ENCODE measurements at places on chromosomes 7 and 10.

DNA sequence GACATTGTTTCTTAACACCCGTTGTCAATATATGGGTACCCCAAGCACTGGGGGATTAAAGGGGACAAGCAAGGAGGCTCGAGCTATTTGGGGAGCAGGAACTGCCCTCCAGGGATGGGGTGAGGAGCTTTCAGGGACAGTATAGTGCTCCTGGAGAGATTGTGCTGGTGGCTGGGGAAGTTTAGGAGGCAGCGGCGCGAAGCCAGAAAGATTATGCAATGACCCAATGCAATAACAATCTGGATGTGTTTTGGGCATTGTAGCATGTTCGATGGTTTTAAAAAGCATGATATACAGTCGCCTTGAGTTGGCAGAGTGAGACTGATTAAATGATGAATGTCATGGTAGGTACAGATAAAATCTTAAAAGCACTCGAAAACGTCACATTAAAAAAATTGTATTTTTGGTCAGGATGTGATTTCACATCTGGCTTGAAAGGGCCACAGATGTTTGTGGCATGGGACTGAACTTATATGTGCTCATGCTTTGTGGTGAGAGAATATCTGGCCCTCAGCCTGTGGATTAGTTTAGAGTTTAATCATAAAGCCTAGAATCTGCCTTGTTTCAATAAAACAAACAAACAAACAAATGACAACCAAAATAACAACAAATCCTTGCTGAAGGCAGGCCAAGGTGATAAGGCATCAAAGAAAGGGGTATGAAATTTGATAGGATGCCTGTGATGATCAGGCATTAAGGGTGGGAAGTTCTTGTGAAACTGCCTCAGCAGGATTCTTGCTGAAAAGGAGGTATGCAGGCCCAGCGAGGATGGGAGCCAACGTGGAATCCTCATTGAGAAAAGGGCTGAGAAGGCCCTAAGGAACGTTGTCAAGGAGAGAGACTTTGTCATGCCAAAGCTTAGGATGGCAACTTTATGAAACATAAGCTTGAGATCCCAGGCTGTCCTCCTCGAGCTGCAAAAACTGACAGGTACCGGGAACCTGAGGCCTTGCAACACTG is 417.1 kb upstream of the KLF6 start:
- no peak for DNase-seq

DNA sequence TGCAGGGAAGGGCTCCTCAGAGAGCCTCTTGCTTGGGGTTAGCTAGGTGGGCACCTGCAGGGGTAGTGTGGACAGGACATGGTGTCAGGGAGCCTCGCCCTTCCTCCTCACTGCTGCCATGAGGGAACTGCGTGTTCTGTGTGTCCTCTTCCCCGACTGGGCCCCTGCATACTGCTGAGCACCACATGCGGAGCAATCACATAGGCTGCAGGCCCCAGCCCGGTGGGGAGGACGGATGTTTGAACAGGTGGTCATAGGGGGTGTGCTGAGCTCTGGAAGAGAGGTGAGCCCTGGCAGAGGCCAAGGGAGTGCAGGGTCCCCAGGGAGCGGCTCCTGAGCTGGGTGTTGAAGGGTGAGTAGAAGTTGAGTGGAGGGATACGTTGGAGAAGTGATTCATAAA is 48.3 kb upstream of the ZMIZ2 start:
- no peak for DNase-seq

GRCh38 chr10:16583382-16583781 is 61.7 kb upstream of the C1QL3 start:
- no peak for DNase-seq

- DNase-seq: no peak
Observed at GRCh38 chr7:126768836-126769235, 483.9 kb downstream of the GRM8 start.

DNA sequence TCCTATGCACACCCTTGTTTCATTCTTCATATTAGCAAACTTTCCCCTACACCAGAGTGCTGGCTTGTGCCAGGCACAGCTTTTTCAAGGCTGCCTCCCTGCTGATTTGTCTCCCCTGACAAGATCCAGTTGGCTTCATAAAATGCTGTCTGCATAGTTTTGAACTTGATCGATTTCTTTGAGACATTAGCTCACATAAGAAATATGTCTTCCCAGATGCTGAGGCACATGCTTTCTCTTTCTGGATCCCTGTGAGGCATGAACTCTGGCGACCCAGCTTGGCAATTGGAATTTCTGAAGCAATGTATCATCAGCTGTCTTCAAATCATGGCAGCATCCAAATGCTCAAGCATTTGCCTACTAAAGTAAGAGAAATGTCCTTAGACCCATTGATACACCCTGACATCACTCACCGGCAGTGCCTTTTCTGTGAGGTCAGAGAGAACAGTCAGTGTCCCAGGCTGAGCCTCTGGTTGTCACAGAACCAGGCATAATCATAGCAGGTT is 616.4 kb upstream of the GHITM start:
- no peak for DNase-seq

- no peak for DNase-seq
Observed at GRCh38 chr7:141417506-141417905, 133.7 kb upstream of the AGK start.

GRCh38 chr7:100655908-100656674 is at the start of gene ACTL6B:
Gene ACTL6B (minus strand): TSS chr7:100656448. CDS start chr7:100656354, 94 bp downstream.
- DNase-seq: peak; percentile 56

DNA sequence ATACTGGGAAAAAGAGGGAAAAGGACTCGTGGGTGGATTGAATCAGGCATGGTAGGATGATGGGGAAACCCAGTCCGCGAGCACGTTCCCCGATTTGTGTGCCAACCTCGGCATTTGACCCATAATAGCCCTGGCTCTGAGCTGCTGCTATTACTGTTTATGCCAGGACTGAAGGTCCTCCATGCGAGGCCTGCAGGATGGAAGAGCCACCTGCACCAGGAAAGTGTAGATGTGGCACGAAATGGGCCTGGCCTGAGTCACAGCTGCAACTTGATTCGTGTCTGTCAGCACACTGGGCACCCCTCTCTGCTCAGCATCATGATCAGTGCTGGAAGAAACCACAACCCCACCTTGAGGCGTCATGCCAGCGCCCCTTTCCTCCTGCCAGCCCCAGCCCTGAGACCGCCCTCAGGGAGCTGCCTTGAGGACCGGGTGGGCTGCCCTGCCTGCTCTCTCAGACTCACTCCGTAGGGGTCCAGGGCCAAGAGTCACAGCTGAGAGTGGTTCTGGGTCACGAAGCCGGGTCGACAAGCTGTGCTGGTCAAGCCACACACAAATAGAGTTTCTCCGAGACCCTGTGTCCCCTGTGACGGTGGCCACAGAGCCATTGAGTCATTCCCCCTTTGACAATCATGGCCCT is 74.4 kb downstream of the CHST15 start:
- no peak for DNase-seq

DNA sequence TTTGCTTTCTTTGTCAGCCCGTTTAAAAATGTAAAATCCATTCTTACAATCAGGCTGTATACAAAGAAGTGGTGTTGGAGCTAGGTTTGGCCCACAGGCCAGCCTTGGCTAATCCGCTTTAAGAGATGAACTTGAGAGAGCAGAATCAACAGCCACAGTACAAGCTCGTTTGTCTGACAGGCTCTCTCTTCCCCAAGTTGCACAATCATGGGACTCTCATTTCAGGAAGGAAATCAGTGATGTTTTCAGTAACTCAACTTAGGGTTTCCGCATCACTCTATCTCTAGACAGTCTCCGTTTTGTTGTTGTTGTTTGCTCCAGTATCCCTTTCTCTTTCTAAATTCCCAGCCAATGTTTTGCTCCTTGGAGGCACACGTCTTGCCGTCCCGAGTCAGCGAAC is 582.0 kb upstream of the MKI67 start:
- DNase-seq: no peak

- peak; percentile 47 for DNase-seq
Observed at GRCh38 chr10:17028798-17029197, 100.8 kb downstream of the CUBN start.

DNA sequence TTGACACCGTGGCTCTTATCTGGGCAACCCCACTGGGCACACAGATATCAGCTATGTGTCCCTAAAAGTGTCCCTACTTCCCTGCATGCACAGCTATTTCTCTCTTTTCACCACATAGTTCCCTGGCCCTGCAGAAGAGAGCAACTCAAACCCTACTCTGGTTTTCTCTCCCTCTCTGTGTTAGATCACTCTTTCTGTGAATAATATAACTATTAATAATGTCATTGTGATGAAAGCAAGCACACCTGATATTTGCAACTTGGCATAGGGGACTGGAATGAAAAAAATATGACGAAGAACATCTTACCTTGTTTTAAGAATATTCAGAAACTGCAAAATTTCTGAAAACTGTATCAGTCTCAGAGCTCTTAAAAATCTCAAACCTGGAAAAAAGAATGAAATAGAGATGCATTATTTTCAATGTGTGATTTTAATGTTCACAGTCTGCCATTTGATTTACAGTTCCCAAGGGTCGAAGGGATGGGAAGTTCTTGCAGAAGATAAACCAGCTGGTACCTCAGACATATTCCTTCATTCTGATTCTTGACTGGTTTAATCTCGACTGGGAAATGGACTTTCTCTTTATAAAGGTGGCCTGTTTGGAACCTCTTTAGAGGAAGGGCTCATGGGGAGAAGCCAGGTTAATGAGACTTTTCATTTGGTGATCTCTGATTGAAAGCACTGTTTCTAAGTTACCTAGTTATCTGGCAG is 516.8 kb downstream of the KCNMA1 start:
- no peak for DNase-seq

DNA sequence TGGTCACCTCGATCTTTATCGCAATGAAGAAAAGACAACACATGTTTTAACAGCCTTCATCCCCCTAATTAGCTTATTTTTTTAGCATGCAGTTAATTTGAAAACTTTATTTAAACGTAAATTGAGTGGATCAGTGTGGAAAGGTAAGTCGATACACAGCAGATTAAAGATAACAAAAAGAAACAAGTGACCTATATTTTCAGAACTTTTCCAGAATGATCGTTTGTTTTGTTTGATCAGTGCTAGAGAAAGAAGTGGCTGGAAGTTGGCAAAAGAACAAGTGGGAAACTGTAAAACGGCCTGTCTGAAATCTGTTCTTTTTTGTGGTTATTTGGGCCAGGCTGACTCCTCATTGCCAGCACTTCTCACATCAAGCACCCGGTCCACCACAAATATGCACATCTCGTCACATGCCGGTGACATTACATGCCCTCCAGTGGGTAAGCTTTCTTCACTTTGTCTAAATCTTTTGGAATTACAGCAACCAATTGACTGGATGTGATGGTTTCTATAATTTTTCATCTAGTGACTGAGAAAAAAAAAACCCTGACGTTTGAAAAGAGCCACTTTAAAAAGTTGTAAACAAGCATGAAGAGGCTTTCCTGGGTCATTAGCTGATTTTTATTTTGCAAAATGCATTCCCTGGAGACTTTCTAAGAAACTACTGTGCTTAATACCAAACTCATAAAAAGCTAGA is 33.2 kb downstream of the C7orf33 start:
- peak; percentile 75 for DNase-seq

DNA sequence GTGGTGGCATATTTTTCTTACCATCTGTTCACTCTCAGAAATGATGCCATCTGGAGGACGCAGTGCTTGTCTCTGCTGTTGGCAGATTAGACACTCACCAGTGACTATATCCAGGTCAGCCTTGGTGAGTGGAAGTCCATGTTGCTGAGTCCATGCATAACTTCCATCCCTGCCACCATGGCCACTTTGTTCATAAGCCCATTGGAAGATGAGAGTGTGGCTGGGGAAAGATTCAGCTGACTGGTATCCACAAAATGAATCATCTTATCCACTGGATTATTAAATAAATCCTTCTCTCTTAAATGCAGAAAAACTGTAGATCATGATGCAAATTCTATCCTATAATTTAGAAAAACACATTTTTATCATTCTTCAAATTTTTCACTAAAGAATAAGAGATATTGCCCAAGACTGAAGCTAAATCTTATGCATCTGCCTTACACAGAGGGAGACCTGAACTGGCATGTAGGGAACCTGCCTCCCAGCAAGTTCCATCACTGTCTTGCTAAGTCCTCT is 726.9 kb downstream of the TNS3 start:
- DNase-seq: no peak

DNA sequence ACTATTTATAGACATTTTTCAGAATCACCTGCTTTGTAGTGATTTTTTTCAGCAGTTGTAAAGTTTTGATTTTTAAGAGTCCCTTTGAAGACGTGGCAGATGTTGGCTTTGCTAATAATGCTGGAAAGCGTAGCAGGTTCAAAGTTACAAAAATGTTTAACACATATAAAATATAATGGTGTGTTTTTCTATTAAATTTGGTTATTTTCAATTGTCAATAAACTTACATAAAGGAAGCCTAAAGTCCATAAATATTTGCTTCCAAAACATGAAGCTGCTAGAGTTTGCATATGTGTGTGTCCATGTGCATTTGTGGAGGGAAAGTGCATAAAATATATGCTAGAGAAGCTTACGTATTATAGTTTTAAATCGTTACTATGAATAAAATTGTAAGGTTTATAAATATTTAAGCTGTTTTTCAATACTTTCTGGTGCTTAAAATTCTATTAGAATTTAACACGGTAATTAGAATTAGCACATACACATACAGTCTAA is 3.7 kb downstream of the MEOX2 start:
- DNase-seq: no peak

DNA sequence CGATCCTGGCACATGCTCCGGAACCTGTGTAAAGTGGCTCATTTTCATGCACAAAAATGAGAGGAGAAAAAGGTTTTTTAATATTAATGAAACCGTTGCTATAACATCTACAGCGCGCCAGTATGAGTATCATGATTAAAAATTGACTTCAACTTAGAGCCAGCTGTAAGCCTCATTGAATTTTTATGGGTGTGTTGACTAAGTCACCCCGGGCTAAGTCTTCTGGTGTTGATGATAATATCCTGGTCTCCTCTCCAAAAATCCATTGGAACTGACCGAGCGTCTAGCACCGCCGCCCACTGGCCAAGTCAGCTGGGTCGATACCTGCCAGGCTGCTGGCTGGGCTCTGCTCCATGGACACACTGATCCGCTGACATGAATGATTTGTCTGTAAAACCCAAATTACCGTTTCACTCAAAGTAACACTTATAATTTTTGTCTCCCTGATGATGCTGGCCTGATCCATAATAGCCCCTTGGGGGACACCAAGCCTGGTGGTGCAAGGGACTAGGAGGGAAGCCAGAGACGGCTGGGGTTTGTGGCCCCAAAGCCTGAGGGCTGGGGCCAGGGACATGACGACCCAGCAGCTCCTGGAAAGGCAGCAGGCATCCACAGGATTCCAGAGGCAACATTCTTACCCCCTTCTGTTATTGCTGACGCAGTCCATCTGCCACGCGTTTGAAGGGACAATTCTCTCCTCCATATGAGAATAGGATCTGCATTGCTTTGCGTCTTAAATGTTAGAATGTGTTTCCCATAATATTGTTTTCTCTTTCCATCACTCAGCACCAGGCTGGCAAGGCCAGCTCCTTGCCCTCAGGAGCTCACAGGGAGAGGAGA is 131.0 kb upstream of the PPP2R2D start:
- no peak for DNase-seq

- peak; percentile 69 for DNase-seq
Observed at GRCh38 chr10:132446661-132447445, 49.9 kb downstream of the PWWP2B start.
